Activated CD4-positive, alpha-beta T cell treated with anti-CD3 and anti-CD28 coated beads, Interleukin-10, Interleukin-2, amounts not matched to agents 100 ng/mL and 50 ng/mL, durations not matched to agents 16 hours and 8 hours (primary cell): ENCODE measurements at places on chromosomes 16 and 17.
A peak's percentile ranks its signal among the peaks of the same experiment; 100 is the strongest.

DNA sequence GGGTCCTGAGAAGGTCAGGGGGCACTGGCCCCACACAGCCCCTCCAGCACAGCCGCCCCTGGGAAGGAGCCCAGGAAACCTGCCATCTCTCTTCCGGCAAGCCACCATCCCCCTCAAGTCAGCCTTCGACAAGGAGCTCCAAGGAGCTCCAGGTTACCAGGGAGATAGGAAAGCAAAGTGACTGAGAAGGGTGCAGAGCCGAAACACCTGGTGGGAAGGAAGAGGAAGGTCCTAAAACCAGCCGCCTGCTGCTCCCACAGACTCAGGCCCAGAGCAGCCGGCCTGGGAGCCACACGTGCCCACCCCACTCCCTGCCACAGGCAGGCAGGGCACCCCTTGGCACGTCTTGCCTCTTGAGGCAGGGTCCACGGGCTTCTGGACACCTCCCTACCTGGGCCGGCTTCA, 80.7 kb downstream of the TIMM22 start:
- no peak for DNase-seq

DNA sequence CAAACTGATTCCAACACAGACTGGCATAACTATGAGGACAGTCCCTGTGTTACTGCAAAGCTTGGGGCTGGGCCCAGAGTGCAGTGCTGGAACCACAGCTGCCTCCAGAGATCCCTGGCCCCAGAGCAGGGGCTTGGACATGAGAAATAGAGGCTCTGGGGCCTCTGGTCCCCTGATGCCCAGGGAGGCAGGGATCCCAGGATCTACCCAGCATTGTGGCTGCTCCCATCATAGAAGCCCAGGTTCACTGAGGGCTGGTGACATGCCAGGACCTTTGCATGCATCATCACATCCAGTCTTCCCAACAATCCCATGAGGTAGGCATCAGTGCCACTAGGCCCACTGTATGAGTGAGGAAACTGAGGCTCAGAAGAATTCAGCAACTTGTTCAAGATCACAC, 95.8 kb downstream of the TMEM132E start:
- DNase-seq: no peak

GRCh38 chr17:78356101-78356713, 3.7 kb downstream of the SOCS3 start:
- DNase-seq: peak; percentile 97

DNA sequence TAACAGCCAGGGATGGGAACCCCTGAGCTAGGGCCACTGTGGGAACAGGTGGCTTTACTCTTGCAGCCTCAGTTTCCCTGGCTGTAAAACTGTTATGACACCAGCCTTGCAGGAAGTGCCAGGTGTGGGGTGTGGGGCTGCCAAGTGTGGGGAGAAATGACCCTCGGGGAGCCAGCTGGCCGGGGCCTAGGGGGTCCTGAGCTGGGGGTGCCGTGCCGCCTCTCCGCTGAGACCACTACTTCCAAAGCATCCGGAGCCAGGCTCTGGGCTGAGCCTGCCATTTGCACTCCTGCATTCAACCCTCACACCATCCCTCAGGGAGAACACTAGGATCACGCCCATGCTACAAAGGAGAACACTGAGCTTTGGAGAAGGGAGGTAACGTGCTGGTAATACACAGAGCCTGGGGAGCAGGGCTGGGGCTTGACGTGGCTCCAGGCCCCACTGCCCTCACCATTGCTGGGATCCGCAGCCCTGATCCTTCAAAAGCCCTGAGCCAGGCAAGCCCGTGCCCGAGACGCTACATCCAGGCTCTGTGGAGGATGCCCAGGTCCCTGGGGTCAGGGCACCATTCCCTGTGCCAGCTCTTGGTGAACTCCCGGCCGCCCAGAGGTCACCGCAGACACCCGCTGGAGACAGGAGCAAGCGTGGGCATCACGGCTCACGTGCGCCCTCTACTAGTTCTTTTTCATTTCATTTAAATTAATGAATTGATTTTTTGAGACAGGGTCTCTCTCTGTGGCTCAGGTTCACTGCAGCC, 28.8 kb upstream of the GINS2 start:
- peak; percentile 70 for DNase-seq

- DNase-seq: no peak
Observed at GRCh38 chr17:15287538-15288267, 22.6 kb upstream of the PMP22 start.

DNA sequence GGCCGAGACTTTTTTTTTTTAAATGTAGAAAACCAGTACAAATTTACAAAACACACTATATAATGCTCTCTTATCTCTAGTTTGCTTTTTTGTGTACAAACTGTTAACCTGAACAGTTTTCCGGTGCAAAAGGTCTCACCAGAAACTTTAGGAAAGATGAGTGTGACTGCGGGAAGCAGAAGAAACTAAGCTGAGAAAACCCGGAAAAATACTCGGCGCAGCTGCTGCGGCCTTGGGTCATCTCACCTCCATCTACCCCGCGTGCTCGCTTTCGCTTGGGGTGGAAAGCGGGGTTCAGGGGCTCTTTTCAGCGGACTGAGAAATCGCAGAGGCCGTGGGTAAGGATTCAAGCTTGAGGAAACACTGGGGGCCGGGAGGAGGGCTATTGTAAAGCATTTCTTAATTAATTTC, 1.8 kb downstream of the SALL1 start:
- no peak for DNase-seq
